NCI-H1930 (cell line): ENCODE measurements at places on chromosomes 2 and 18.

DNA sequence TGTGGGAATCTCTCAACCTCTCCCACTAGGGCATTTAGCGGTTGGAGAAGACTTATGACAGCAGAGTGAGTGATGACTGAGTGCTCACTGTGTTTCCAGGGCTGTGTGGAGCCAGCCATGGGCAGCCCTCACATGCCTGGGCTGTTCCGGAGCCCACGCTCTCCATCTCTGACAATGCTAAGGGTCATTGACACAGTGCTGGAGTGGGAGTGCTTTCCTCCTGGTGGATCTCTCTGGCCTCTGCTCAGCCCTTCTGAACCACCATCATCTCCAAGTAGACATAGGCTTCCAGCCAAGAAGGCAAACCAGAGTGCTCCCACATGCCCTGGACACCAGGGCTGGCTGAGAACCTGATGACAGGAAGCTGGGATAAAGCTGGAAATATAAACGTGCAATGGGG lies 33.1 kb upstream of the TWIST2 start:
- no peak for DNase-seq

- no peak for DNase-seq
Measured at GRCh38 chr18:28189400-28190239, 12.7 kb upstream of the CDH2 start.

DNA sequence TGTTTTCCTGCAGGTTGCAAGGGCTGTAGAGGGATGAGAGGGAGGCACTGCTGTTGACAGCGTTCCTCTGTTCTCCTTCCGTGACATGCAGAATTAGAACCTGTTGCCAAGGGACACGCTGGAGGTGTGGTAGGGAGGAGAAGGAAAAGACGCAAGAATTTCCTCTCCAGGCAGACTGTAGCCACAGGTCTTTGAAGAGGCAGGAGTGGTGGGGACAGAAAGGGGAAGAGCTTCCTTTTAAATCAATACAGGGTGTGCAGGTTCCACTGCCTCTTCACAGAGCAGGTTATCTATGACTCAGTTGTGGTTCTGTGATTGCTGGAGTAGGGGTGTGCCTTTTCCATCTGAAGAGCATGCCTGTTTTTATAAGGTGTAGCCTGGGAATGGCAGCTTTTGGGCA lies 133.0 kb downstream of the WDSUB1 start:
- DNase-seq = no peak

- no peak for DNase-seq
Measured at GRCh38 chr2:26621469-26622199, 19.5 kb downstream of the CIB4 start.

DNA sequence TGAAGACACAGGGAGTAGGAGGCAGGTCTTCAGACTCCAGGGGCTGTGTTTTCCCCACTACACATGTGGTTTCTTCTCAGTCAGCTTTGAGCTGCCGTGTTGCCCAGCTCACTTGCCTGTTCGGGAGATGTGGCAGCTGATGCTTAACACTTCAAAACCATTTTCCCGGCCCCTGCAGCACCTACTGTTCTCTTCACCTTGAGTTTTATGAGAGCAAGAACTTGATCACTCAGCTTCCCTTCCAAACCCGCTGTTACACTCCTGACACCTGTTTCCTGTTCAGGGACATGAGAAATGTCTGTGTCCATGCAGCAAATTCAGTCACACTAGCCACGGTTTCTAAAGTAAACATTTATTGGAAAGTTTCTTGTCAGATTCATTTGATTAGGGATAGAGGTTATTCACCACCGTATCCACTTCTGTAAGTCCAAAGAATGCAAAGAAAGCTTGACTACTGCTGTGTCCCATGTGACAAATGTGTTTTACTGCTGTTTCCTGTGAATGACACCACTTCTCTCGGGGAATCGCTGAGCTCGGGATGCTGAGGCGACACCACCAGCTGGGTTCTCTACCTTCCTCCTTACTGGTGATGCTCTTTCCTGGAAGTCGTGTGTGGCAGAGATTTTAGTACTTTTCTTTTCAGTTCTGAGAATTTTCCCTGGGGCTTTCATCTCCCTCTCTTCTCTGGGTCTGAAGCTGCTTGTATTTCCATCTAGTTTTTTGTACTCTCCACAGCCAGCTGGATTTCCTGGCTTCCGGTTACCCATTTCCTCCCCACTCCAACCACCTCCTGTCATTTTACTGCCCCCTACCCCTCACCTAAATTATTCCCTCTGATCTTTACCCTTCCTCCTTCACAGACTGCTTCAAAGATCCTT lies 91.7 kb downstream of the KLF7 start:
- no peak for DNase-seq

GRCh38 chr2:25760297-25760696 lies 86.9 kb upstream of the DTNB start:
- DNase-seq = no peak

DNA sequence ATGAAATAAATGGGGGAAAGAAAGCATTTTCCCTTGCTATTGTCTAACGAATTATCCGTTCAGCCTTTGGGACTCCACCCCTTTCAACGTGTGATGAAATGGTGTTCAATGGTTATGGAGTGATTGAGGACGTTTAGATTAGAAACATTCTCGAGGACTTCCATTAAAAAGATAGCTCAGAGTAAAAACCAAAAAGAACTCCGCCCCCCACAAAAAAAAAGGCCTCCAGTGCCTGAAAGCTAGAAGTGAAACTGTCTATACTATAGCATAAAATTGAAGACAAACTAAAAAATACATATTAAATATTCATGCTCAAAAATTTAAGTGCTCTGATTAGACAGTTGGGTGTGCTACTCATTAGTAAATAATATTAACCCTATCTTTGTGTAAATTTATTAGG lies 3.0 kb upstream of the ZNF516 start:
- no peak for DNase-seq

GRCh38 chr2:174796319-174796771 lies 32.1 kb upstream of the CHRNA1 start:
- DNase-seq = no peak

GRCh38 chr18:55370936-55371335 lies 217.1 kb downstream of the TCF4 start:
- no peak for DNase-seq

- DNase-seq = no peak
Measured at GRCh38 chr2:24515335-24515734, 24.3 kb downstream of the NCOA1 start.

DNA sequence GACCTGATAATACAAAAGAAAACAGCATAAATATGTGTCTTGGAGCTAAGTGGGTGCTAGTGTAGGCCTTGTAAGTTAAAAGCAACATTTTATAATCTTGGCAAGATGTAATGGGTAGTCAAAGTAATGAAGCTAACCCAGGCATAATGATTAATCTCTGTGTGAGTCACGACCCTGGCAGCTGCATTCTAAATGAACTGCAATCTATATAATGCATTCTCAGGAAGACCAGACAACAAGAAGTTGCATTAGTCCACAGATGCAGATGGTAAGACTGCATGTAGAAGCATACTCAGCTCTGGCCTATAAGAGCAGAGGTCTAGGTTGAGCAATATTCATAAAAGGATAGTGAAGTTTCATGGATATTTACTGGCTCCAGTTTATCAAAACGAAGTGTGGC lies 85.6 kb upstream of the ETAA1 start:
- DNase-seq = no peak

GRCh38 chr2:128084757-128085156 lies 6.2 kb upstream of the UGGT1 start:
- DNase-seq = no peak

DNA sequence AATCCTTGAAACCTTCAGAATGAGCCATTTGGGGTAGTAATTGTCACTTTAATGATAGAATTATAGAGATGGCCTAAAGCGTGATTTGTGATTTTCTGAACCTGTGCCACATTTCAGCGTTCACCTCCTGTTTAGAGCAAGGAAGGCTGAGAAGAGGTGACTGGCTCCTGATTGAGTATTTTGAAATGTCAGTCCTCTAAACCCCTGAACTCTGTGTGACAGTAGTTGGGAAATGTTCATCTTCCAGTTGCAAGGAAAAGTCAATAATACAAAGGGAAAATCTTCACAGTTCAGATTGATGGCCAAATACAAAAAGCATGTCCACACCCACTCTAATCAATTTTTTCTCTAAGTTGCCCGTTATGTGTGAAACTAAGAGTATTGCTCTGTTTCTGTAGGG lies 305.2 kb downstream of the ARHGAP15 start:
- no peak for DNase-seq

DNA sequence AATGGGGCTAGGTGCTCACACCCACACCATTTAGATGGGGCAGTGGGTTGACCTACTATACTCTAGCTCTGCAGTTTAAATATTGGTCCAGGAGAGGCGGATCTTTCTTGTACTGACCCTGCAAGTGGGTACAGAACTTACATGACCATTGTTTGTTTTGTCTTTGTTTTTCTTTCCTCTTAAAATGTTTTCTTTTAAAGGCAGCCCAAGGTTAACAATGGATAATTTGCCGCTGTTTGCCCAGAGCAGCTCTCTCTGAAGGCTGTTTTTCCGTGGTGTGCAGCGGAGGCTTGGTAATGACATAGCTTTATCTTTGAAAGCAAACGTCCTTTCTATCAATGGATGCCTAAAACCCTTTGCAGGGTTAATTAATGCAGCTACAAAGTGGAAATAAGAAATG lies 133.3 kb upstream of the MEX3C start:
- DNase-seq = no peak

DNA sequence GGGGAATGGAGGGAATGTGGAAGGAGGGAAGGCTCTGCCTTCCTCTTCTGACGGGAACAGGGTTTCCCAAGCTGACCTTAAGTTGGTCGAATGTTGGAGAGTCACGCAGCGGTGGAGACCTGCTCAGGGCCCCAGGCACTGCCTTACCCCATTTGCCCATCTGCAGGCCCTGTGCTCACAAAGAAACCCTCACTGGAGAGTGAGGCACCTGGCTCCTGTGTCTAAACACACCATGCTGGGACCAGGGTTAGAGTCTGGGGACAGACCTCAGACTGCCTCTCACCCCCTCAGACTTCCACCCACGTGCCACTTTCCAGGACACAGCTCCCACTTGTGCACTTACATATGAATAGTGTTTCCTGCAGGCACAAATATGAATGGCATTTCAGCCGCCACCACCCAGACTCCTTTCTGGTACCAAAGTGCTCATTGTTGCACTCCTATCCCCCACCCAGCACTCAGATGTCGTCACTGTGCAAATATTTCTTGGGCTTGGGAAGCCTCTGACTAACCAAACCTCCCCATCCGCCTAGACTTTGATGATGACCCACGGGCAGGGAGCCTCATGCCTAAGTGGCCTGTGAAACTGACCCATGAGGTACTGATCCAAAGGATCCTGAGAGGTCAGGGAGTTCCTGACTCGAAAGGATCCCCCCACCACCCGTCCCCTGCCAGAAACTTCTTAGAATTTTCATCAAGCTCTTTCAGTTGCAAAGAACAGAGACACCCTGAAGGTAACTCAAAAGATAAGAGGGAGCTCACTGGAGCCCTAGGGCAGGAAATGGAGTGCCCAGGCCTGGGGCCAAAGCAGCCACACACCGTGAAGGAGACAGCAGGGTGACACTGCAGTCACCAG lies 78.3 kb downstream of the STPG4 start:
- DNase-seq = no peak

GRCh38 chr2:134917888-134918525 lies 615 bp upstream of the CCNT2 start:
- DNase-seq = peak; percentile 89

GRCh38 chr2:48383036-48383435 lies 146.9 kb upstream of the STON1 start:
- no peak for DNase-seq

GRCh38 chr2:164792316-164793170 lies 49.1 kb downstream of the COBLL1 start:
- DNase-seq = no peak

- no peak for DNase-seq
Measured at GRCh38 chr2:177908182-177908581, 164.4 kb downstream of the PDE11A start.

- DNase-seq = no peak
Measured at GRCh38 chr2:149488706-149489440, 98.7 kb downstream of the MMADHC start.

GRCh38 chr2:190528521-190529001 lies 6.0 kb downstream of the NEMP2 start:
- no peak for DNase-seq

DNA sequence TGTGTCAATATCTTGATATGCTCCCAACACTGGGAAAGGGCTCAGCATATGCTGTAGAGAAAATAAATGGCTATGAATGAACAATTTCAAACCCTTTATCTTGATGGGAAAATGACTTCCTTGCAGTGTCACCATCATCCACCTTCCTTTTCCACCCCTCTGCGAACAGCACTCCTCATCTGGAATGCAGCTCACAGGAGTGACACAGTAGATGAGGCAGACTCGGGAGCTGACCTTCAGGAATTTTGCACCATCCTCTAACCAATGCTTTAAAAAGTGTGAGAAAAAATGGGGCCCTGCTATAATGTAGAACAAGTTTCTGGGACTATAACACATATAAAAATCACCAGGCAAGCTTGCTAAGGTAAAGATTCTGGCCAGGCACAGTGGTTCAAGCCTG lies 41.3 kb upstream of the YPEL5 start:
- DNase-seq = no peak

GRCh38 chr2:182496596-182496995 lies 69.8 kb upstream of the PDE1A start:
- DNase-seq = no peak

GRCh38 chr2:119580550-119581072 lies 36.4 kb downstream of the CFAP221 start:
- DNase-seq = no peak
